ENCODE measurements at places on chromosomes 6 and 20.
A peak's percentile ranks its signal among the peaks of the same experiment; 100 is the strongest.

GRCh38 chr6:114170372-114170771 is 172.5 kb downstream of the HS3ST5 start:
- DNase-seq = no peak

DNA sequence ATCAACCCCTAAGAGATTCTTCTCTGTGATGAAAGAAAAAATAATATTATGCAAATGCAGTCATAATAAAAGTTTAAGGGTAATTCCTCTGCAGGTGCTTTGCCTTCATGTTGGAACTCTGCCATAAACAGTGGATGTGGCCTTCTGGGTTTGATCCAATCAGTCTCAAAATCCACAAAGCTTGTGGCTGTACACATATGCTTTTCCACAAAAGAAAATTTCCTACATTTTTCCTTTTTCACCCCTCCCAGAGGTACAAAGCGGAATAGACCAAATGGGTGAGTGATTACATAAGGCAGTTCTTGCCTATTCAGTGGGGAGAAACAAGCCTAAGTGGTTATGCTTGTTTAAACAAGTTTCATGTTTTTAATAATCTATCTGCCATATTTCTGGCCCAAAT is 16.7 kb downstream of the CALHM5 start:
- DNase-seq = no peak

GRCh38 chr6:50410579-50410978 is 302.7 kb upstream of the TFAP2D start:
- DNase-seq = no peak

DNA sequence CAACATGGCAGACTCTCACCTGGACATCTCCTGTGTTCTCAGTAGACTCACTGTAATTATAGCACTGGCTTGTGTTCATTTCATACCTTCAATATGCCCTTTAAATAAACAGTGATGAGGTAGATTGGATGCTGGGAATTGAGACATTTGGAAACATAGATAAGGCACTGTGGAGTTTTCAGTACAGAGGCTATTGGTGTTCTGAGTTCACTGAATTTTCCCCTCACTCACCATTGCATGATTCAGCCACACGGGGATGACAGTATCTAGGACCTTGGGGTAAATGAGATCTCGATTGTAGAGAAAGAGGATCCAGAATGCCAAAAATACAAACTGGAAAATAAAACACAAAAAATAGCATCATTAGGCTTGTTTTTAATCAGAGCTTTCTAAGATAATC is 12.6 kb downstream of the ADTRP start:
- no peak for DNase-seq

GRCh38 chr6:131825946-131826345 is 18.1 kb downstream of the ENPP1 start:
- no peak for DNase-seq

GRCh38 chr6:98847779-98848538 is 13.6 kb downstream of the POU3F2 start:
- no peak for DNase-seq

DNA sequence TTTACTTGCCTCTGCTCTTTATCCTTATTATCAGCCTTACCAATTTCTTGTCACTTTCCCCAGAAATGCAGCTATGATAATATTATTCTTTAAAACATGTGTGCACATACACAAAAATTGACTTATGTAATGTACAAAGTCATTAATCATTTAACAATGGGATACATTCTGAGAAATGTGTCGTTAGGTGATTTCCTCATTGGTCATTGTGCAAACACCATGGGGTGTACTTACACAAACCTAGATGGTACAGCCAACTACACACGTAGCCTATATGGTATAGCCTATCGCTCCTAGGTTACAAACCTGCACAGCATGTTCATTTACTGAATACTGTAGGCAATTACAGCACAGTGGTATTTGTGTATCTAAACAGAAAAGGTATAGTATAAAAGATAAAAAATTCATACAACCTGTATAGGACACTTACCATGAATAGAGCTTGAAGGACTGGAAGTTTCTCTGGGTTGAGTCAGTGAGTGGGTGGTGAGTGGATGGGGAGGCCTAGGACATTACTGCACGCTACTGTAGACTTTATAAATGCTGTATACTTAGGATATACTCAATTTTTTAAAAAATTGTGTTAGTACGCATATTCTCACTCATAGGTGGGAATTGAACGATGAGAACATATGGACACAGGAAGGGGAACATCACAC is 56.9 kb downstream of the HIVEP1 start:
- no peak for DNase-seq

GRCh38 chr6:83307849-83308248 is 114.7 kb downstream of the RWDD2A start:
- no peak for DNase-seq

DNA sequence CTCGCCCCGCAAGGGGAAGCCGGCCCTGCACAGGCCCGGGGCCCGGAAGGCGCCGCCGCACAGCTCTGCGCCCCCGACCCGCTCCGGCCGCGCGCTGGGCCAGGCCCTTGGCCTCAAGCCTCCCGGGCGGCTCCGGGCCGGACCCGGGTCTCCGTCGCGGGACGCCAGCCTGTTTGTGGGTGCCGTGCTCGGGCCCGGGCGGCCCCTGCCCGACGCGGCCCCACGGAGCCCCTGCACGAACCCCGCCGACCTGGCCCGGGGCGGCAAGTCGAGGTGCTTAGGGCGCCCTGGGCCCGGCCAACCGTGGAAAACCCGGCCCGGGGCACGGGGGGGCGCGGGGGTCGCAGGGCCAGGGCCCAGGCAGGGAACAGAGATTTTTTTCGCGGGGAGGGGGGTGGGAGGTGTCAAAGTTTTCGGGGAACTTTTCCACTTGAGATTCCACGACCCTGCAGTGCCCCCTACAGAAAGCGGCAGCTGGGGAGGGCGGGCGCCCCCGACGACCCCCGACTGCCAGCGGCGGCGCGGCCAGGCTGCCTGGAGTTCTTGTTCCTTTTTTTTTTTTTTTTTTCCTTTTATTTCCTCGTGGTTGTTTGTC is 805 bp upstream of the STX16 start:
- peak; percentile 46 for DNase-seq

DNA sequence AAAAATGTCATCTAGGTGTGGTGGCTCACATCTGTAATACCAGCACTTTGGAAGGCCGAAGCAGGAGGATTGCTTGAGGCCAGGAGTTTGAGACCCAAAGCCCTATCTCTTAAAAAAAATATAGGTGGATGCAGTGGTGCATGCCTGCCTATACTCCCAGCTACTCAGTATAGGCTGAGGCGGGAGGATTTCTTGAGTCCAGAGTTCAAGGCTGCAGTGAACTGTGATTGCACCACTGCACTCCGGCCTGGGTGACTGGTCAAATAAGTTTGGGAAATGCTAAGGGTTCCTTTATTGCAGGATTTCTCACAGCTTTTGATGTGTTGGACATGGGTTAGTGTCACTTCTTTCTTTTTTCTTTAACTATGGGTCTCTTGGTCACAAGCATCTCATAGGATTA is 261.3 kb downstream of the PLCB1 start:
- DNase-seq = no peak

DNA sequence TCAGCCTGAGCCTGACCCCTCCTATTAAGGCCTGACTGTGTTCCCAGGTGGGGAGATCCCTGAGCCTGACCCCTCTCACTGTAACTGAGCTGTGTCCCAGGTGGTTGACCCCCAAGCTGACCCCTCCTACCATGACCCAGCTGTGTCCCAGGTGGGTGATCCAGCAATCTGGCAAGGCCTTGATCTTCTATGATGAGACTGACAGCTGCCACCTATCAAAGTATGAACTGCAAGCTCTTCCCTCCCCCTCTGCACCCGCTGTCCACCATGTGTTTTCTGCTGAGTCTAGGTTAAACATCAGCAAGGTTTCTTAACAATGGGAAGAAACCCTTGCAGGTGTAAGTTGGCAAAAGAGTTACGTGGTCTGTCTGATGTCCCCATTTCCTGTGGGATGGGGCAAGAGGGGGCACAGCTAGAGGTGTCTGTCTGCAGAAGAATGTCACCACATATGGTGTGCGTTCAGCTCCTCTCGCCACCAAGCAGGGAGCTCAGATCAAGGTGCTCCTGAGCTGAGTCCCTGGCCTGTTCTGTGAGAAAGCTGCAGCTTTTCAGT is 5.9 kb downstream of the PXDC1 start:
- no peak for DNase-seq

GRCh38 chr6:2435323-2435722 is 189.9 kb upstream of the GMDS start:
- DNase-seq = no peak

DNA sequence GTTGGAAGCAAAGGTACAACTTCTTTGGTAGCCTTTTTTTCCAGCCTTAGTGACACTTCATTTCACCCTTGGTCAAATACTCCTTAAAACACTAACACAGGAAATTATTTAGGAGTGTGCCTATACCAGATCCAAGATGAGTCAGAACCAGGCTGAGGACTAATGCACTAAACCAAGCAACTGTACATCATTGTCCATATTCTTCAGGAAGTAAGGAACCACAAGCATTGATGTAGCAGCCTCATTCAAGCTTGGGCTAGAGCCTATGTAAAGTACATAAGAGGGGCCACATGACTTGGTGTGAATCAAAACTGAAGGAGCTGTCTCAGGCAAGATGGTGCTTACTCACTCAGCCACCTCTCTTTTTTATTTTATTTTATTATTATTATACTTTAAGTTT is 20.7 kb upstream of the ADGB start:
- no peak for DNase-seq

GRCh38 chr6:24919056-24919892 is 16.5 kb downstream of the RIPOR2 start:
- DNase-seq = no peak

GRCh38 chr6:113304116-113304515 is 553.0 kb upstream of the MARCKS start:
- DNase-seq = no peak

GRCh38 chr6:48475275-48475674 is 364.3 kb upstream of the PTCHD4 start:
- no peak for DNase-seq

DNA sequence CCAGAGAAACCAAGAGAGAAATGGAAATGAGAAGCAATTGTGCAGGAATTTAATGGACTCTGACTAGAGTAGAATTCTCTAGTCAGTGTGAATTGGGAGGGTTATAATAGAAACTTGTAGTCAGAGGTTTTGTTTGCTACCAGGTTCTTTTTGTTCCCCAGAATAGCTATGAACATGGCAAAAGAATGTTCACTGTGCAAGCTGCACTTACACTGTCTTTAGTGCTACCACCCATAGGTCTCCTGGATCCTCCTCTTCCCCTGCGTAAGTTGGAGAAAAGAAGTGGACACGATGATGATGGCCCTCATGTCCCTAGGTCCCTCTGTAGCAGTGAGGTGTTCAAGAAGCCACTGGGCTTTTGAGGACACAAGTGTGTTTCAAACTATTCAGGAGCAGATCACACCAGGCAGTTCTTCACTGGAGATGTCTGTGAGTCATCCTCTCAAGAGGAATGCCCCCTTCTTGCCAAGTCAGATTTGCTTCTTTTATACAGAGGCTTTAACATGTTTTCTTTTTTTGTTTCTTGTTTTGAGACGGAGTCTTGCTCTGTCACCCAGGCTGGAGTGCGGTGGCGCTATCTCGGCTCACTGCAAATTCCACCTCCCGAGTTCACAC is 47.6 kb upstream of the SMIM8 start:
- no peak for DNase-seq
